ENCODE measurements at places on chromosomes 1 and 21.

GRCh38 chr1:86825319-86825718 lies 88.6 kb downstream of the SELENOF start:
- no peak for DNase-seq

- DNase-seq, result no peak
Observed at GRCh38 chr1:89810880-89811279, 10.0 kb upstream of the LRRC8D start.

GRCh38 chr1:173431304-173432045 lies 45.7 kb upstream of the PRDX6 start:
- DNase-seq, result peak; percentile 90

DNA sequence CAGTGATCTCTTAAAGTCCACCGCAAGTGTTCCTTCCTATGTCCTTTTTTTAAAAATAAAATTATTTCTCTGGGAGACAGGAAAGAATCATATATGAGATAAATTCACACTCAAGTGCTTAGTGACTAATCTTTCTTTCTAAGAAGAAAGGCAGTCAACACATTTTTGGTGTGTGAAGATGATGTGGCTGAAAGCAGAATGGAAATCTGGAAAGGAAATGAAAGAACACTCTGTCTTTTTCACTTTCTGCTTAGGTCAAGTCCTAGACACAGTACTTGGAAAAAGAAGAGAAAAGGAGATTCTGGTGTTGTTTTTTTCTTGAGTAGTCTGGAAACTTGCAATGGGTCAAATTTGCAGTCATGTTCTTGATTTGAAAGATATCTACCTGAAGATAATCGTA lies 45.5 kb upstream of the PRRX1 start:
- no peak for DNase-seq

GRCh38 chr1:10628685-10629084 lies 153.9 kb downstream of the PEX14 start:
- DNase-seq, result no peak

DNA sequence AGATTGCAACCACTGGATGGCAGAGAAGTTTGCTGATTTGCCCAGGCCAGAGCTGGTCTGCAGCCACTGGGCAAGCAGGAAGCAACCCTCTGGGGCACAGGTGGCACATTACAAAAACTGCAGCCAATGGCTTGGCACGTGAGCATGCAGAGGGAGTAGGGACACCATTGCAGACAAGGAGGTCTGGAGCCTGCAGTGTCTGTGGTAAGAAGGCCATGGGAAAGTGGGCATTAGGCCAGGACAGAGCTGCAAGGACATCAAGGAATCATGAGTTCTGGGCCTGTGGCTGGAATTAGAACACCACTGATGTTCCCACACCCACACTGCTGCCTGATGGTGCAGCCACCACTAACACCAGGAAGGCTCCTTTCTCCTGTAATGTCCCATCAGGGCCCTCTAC lies 113.0 kb downstream of the TSEN15 start:
- DNase-seq, result no peak

GRCh38 chr1:41733021-41733420 lies 185.7 kb downstream of the HIVEP3 start:
- no peak for DNase-seq

GRCh38 chr1:12095452-12096263 lies 32.6 kb downstream of the TNFRSF8 start:
- DNase-seq, result no peak

DNA sequence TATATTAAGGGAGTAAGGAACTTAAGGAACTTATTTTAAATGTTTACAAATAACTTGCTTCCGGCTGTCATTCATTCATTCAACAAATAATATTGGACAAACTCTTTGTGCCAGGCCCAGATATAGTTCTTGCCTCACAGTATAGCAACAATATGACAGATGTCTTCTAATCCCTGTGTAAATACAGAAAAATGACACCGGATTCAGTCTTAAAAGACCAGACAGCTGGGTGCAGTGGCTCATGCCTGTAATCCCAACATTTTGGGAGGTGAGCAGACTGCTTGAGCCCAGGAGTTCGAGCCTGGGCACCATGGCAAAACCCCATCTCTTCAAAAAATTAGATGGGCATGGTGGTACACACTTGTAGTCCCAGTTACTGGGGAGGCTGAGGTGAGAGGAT lies 23.7 kb downstream of the EIF2B3 start:
- no peak for DNase-seq

- DNase-seq, result no peak
Observed at GRCh38 chr1:4027492-4028138, 127.5 kb upstream of the C1orf174 start.

DNA sequence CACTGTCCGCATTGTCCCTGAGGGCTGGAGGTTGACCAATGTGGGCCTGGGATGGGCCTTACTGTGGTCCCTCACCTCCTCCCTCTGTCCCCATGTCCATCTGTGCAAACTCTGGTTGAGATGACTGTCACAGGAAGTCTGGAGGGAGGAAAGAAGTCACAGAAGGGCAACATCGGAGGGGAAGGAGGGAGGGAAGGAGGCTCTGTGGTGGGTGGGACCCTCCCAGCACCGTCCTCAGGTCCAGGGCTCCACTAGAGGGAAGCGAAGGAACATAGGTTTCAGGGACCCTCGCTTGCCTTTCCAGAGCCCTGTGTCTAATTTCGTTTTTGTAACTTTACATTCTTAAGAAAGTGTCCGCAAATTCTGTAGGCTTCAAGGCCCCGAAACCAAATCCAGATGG lies 111.3 kb upstream of the SLC44A3 start:
- peak; percentile 49 for DNase-seq

DNA sequence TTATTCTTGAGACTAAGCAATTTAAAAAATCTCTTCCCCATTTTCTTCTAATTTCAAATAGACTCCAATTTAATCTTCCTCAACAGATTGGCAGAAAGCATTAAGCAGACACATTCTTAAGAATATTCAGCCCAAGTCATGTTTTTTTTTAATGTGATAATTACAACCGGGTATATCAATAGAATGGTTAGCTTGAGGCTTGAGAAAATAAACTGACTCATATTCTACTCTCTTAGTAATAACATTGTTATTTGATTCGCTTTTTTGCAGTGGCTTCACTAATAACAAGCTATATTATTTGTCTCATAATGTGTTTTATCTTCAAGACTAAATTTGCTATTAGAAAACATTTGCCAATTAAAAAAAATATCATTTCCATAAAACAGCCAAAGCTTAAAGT lies 488.6 kb upstream of the RGS18 start:
- DNase-seq, result no peak

GRCh38 chr1:109229531-109230127 lies 15.9 kb downstream of the SARS1 start:
- DNase-seq, result no peak

DNA sequence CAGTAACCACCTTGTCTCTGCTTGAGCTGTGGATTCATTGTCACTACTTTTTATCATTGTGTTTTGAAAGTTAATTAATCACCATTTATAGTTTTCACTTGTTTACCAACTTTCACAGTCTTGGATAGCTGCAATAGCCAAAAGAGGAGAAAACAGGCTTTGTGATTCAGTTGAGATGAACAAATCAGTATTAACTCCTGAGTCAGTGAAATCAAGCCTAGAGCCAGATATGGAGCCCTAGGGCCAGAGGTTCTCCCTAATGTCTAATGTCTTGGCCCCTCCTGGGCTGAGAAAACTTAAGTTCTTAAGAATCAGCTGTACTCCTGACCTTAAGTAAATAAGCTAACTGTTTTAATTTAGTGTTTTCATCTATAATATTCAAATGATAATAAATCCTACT lies 228.8 kb downstream of the DNM3 start:
- DNase-seq, result no peak

- no peak for DNase-seq
Observed at GRCh38 chr1:13540866-13541265, 27.1 kb upstream of the LRRC38 start.

DNA sequence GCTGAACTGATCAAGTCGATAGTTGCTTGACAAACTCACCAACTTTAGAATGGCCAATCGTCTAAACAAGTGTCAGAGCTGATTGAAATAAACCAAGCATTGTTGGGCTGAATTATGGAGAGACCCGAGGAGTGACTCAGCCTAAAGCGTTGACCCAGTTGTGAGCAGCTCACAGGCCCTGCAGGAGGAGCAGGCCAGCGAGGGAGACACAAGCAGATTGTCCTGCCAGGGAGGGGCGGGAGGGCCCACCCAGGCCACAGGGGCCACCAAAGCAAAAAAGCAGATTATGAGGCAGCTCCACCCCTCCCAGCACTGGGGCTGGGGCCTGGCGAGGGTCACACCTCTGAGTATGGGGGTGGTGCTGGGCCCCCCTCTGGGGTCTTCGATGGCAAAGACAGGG lies 10.1 kb upstream of the MATN1 start:
- DNase-seq, result no peak

- DNase-seq, result no peak
Observed at GRCh38 chr1:242011894-242012660, 13.2 kb upstream of the MAP1LC3C start.

- no peak for DNase-seq
Observed at GRCh38 chr1:162210196-162210595, 140.7 kb downstream of the NOS1AP start.

- no peak for DNase-seq
Observed at GRCh38 chr21:31505975-31506374, 153.5 kb upstream of the SOD1 start.

- DNase-seq, result no peak
Observed at GRCh38 chr1:183634429-183635065, 1.0 kb downstream of the ARPC5 start.

DNA sequence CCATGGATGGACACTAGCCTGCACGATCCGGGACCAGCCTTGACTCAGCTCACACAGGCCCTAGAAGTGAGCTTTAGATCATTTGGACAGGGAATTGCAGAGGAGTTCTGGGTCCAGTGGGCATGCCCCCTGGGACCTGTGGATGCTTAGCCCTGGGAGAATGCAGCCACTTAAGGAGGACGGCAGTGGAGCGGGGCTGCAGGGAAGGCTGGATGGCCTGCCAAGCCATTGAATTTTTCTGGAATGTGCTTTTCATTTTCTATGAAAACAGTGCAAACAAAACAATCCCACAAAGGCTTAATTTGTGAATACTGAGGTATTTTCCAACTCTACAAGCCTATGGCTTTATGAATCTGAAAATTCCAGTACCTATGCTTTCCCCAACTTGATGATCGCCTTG lies 80.4 kb upstream of the GCLM start:
- no peak for DNase-seq

DNA sequence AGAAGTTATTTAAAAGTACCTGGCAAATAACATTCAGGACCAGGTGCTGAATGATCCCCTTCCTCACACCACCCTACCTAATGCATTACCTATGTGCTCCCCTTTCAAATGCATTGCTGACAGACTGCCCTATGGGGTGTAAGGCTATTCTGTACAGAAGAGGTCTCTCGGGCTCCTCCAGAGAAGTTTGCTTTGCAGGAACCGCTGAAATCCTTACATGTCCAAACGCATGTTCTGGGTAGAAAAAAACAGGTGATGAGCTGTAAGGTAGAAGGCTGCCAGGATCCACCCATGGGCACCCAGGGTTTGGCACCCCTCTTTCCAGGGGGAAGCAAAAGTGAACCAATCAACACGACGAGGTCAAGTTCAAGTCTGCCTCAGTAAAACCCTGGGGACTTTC lies 58.3 kb upstream of the TARBP1 start:
- no peak for DNase-seq

- peak; percentile 82 for DNase-seq
Observed at GRCh38 chr1:84944767-84945486, 51.9 kb upstream of the LPAR3 start.

GRCh38 chr1:21663951-21664805 lies 5.0 kb downstream of the RAP1GAP start:
- peak; percentile 47 for DNase-seq

- no peak for DNase-seq
Observed at GRCh38 chr1:220929304-220929703, 50.1 kb downstream of the HLX start.

GRCh38 chr1:33828654-33829053 lies 35.2 kb upstream of the HMGB4 start:
- DNase-seq, result no peak

DNA sequence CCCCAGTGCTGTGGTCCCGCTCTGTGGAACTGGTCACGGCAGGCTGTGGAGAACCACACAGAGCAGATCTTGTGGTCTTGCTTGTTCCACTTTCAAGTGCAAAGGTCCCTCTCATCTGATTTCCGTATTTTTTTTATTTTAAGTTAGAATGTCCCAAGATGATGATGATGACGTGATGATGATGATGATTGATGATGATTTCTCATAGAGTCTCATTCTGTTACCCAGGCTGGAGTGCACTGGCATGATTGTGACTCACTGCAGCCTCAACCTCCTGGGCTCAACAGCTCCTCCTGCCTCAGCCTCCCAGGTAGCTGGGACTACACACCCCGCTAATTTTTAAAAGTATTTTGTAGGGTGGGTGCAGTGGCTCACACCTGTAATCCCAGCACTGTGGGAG lies 12.2 kb downstream of the EVA1C start:
- DNase-seq, result no peak

DNA sequence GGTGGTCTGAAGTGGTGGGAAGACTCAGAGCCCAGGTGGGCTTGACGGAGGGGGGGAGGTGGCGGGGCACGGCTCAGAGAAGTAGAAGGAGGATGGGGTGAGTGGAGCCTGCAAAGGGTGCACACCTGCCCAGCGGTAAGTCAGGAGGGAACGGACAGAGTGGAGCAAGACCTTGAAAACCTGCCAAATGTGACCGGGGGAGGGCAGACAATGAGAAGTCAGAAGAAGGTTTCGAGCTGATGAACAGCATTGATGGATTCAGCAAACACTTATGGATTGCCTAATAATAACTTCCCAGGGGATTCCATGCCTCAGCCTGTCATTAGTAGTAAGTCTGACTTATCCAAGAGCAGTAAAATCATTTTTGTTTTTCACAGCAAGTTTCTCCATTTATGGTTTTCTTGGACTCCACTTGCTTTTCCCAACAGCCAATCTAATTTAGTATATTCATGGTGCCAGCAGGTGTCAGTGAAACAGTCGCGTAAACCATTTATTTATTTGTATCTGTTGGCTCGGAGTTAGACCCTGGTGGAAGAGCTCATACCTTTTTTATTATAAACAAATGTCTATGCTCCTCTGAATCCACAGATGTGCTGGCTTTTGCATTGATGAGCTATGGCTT lies 279.1 kb downstream of the PCP4 start:
- no peak for DNase-seq

- no peak for DNase-seq
Observed at GRCh38 chr1:172903581-172904220, 147.0 kb downstream of the TNFSF18 start.
